ENCODE measurements at places on chromosomes 2 and 18.

DNA sequence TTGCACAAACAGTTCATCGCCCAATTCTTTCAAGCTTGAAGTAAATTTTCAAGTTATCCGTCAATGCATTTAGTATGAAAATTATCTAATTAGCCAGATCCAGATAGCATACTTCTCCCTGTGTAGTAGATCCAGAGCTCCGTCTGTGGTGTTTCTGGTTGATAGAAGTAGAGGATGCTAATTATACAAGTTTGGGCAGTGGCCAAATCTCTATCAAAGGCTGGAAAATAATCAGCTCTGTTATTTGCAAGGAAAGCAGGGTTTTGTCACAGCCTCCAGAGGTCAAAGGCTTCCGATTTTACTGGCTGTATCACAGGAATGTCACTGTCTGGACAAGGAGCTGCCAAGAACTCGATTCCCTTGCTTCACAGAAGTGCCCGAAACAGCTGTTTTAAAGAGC, 28.6 kb downstream of the LRRC30 start:
- no peak for DNase-seq

DNA sequence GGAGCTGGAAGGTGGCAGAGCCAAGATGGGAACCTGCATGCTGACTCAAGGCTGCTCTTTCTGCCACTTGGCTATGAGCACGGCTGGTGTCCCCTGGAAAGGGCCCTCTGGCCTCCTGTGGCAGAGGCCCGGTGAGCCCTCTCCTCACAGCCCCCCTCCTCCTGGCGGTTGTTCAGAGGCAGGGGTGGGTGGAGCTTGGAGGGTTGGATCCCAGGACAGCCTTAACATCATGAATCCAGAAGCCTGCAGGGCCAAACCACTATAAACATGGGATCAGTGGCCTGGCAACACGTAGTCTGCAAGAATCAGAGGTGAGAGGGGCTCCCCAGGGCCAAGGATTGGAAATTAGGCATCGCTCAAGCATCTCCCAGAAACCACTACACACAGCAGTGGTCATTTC, 48.5 kb upstream of the LOXHD1 start:
- DNase-seq: no peak

DNA sequence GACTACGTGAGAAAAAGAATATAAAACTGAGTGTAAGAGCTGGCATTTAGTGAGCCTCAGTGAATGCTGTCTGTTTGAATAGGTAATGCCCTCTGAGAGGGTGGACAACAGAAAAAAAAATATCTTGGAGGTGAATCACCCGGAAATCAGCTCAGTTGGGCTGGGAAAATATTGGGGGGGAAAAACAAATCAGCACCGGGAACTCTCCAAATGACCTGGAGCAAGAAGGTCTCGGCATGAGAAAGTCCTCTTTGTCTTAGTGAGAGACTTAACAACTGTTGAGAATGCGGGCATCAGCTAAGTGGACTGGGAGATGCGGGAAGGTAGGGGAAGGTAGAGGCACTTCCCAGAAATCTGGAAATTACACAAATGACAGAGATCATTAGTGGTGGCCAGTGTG, 109.4 kb upstream of the POU3F3 start:
- DNase-seq: no peak

DNA sequence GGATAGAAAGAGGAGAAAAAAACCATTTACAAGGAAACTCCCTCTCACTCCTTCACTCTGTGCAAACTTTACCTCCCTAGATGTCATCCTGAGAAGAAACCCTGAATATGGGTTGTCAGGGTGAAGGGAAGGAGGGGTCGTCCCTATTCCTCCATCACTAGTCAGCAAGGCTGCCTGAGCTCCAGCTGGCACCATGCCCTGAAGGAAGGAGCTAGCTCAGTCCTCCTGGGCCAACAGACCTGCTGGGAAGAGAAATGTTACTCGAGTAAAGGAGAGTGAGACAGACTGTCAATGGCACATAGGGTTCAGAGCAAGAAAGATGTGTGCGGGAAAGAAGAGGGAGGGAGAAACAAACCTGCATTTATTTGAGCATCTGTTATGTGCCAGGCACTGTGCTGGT, 18.3 kb upstream of the EPAS1 start:
- DNase-seq: no peak

DNA sequence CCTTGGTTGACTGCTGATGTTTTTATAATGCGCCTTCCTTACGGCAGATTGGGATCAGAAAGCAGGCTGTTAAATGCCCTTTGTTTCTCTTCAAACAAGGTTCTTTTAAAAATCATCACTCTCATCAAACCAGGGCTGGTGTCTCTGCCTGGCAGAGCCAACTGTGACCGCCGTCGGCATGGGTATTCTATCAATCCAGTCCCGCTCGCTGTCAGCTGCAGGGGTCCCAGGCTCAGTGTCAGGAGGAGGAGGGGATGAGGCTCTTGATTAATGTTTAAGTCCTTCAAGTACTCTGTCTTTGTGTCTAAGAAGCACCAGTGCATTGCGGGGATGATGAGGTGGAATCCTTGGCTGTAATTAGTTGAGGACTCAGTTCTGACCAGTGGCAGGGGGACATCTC, 348.1 kb downstream of the RNF144A start:
- DNase-seq: no peak

- DNase-seq: peak; percentile 9
Measured at GRCh38 chr2:162317861-162318327, 590 bp downstream of the IFIH1 start.

DNA sequence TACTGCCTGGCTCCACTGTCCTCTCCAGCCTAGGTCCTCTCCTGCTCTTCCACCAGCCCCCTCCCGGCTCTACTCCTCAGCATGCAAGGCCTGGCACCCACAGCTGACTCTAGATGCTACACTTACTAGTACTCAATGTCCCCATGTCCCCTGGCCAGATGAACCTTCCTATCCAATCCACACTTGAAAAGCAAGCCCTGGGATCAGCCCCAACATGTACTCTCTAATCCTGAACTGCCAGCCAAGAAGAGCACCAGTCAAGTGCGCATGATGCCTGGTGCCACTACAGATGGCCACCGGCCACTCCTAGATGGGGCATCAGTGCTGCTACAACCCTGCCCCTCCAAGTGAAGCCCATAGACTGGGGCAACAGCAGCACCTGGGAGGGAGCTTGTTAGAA, 168.2 kb downstream of the STK39 start:
- DNase-seq: no peak

DNA sequence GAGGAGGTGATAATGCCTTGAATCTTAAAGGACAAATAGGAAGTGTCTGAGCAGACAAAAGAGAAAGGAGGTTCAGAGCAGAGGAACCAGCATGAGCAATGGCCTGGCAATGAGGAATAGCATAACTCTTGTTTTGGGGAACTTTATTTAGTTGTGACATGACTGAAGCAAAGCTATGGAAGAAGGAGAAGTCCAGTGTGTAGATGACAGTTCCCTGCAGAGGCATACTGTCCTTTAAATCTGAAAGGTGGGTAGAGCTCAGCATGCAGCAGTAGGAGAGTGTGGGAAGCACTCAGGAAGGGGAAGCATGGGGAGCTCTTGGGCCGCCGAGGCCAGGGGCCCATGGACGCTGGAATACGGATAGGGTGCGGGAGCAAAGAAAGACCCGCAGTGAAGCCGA, 173.8 kb downstream of the SEPTIN10 start:
- no peak for DNase-seq

GRCh38 chr18:24112874-24113615, 25.8 kb upstream of the CABYR start:
- DNase-seq: peak; percentile 7

- DNase-seq: no peak
Measured at GRCh38 chr18:79841936-79842335, 44.2 kb downstream of the KCNG2 start.

DNA sequence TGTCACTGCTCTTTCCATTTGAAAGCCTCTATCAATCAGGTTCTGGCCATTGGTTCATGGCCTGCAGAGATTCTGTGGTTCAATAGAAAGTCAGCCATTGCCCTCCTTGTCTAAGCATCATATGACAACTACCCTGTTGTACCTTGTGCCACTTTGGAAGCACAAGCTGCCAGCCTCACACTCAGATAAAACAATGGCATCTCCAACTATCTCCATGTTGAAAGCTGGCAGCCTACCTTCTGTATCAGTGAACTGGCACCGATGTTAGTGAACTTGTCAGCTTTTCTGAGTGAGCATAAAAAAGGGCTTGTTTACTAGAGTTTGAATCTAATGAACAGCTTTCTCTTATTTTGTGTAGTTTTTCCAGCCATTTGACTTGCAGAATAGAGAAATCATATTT, 203.3 kb upstream of the SESTD1 start:
- no peak for DNase-seq

GRCh38 chr18:10739152-10739551, 213.3 kb downstream of the NAPG start:
- DNase-seq: no peak

DNA sequence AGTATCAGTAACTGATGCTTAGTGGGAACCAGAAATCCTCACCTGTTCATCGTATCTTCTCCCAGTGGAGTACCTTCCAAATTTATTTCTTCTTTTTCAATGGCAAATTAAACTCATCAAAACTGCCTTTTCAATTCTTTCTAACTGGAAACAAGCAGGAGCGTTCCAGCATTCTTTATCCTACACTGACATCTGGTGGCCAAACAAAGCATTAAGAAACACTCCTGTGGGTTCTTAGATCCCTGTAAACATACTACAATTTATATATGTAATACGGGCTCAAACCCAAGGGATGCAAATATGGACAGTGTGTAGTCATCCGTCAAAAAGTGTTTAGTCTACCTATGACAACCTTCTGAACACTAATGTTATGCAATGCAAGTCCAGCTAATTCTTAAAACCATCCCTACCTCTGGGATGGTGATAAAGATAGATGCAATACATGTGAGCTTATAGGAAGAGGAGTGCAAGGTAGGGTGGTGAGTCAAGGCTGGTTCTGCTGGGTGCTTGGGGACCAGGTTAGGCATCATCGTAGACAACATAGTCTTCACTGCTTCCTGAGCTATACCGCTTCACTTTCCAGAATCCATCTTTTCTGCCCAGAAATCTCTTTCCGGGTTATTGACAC, 375.0 kb downstream of the CTNNA2 start:
- DNase-seq: peak; percentile 40

- no peak for DNase-seq
Measured at GRCh38 chr18:37429791-37430190, 135.8 kb downstream of the CELF4 start.

- DNase-seq: no peak
Measured at GRCh38 chr2:131035826-131036231, 57.4 kb downstream of the FAM168B start.

GRCh38 chr2:143480601-143481236, 351.5 kb downstream of the ARHGAP15 start:
- DNase-seq: no peak

- no peak for DNase-seq
Measured at GRCh38 chr18:53070788-53071187, 730.8 kb downstream of the DCC start.

DNA sequence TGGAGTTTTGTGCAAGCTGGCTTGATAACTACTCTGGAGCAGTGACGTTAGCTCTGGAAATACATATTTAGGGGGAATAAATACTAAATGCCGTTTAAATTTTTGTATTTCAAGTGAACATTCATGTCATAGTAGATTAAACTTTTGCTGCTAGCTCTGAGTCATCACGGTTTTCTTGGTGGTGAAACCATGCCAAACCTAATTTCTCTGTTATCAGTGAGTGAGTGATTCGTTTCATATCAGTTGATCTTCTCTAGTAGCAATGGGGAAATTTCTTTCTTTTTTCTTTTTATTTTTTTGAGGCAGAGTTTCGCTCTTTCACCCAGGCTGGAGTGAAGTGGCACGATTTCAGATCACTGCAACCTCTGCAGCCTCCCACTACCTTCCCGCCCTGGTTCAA, 211.1 kb downstream of the PTPRM start:
- DNase-seq: no peak

DNA sequence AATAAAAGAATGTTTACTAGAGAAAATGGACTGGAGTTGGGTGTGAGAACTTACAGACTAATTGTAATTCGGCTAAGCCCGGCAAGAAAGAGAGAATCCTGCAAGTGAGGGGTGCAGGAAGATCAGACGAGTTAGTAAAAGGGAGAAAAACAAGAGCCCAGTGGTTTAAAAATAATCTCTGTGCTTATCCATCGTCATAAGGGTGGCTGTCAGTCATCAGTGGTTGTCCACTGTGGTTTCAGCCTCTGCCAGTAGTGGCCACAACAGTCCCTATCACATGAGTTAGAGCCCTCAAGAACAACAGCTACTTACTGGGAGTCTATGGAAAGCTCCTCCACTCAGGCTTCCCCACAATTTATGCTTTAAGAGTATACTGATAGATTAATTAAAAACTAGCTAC, 239.8 kb downstream of the SETBP1 start:
- DNase-seq: no peak

- DNase-seq: peak; percentile 55
Measured at GRCh38 chr2:96507957-96508520, 2.9 kb upstream of the NEURL3 start.

GRCh38 chr2:178193496-178193822, 853 bp upstream of the OSBPL6 start:
- DNase-seq: no peak

DNA sequence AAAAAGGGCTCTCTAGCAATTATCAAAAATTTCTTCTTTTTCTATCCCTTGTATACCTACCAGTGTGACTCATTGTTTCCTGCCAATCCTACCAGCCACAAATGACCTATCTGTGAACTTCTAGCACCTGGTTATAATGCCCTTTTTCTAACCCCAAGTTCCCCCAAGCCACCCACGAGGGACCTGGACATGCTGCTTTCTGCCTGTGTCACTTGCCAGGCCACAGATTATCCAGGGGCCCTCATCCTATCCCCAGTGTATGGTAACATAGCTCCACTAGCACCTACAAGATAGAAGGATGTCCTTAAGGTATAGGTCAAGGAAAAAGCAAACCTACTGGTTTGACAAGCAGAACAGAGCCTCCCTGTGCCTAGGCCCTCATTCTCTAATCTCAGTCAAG, 26.8 kb downstream of the AAK1 start:
- DNase-seq: no peak

DNA sequence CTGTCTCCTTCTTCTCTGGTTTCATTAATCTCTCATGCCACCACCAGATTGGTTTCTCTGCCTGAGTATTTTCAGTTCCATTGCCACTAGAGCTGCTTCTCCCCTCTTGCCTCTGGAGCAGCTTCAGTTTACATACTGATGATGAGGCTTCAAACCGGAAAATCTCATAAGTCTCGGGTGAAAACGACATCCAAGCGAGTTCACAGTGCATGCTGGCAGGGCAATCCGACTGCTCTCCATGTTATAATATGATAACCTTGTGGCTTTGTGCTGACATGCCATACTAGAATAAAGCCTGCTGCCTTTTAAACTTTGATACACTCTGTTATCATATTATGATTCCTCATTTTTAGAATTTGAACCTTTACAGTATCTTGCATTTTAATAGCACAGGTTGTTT, 153.5 kb downstream of the PRPF40A start:
- DNase-seq: no peak

DNA sequence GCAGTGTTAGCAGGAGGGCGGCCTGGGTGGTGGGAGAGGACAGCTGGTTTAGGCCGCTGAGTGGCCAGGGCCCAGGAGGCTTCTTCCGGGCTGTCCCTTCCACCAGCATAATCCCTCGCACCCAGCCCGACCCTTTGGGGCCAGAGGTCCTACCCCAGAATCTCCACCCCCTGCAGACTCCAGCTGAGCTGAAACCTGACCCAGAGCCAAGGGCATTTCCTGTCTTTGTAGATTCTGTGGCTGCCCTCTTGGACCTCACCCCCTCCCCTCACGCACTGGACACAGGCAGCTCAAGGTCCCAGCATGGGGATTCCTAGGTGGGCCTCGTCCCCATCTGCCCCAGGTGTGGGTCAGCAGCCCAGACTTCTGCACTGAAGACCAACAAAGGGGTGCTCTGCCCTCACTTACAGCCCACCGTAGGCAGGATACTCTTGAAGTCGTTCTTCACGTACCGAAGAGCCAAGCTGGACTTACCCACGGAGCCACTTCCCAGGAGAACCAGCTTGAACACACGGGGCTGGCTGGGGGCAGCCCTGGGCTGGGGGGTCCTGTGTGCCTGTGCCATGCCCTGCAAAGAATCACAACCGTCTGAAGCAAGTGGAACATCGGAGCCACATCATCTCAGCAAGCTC, 4.8 kb downstream of the RAB17 start:
- no peak for DNase-seq
